ENCODE measurements at places on chromosomes 7 and 10.
A peak's percentile ranks its signal among the peaks of the same experiment; 100 is the strongest.

GRCh38 chr10:132532749-132533560, 4.6 kb upstream of the INPP5A start:
- no peak for DNase-seq

DNA sequence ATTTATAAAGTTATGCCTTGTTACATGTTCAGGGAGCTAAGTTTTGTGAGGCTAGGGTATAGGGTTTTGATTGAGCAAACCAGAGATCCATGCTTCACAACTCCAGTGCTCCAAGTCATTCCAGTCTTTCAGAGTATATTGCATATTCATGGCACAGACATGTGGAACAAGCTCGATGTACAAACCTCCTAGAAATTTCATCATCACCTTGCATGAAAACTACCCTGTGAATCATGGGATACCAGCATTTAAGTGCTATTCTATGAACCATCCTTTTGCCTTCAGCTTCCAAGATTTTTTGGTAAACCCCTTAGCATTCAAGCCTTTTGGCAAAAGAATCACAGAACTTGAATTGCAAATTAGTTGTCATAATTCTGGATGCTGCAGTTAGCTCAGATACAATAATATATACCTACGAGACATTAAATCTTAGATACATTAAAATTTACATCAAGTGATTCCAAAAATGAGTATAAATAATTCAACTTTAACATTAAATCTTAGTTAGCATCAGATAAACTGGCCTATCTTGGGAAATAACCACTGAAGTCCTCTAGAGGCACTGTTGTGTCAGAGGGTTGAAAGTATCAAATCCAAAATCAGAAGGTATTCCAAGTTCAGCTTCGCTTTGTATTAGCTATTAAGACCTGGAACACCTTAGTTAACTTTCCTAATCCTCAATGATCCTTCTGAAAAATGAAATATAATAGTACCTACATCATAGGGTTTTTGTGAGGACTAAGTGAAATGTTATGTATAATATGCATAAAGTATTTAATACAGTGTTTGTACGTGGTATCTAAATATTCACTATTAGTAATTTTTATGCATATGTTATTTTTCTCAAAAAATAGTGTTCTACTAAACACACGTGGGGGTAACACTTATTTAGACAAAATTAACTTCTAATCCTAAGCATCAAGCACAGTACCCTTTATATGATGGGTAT, 55.5 kb upstream of the CABCOCO1 start:
- DNase-seq = no peak

- no peak for DNase-seq
These were observed 36.4 kb downstream of the FAM204A start for GRCh38 chr10:118305730-118306129.

DNA sequence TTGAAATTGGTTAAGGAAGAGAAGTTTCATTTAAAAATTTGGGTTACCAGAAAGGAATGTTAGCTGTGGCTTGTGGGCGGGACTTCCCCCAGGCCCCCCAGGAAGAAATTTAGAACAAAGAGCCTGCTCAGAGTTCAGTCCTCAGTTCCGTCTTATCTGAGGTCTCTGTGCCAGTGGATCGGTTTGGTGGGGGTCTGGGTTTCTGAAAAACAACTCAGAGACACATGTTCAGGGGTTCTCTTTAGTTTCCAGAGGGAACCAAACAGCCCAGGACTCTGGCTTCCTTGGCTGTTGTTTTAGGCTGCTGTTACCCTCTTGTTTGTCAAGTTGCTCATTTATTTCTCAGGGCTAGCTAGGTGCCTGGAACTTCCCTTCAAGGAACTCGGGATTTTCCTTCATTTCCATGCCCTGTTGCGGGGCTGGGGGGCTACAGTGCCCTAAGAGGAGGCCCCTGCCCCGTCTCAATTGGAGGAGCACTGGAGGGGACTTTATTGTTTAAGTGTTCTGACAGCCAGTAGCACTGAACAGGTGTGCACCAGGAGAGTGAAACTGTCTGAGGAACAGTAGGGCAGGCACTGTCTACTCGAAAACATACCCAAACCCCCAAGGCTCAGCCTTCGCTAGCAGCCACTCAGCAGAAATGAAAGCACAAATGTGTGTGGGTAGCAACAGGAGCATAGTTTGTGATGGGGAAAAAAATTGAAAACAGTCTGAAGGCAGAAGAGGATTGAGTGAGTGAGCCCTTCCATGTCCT, 59.9 kb downstream of the ALOX5 start:
- DNase-seq = no peak

- peak; percentile 34 for DNase-seq
These were observed 71.7 kb downstream of the GNAT3 start for GRCh38 chr7:80439894-80440821.

DNA sequence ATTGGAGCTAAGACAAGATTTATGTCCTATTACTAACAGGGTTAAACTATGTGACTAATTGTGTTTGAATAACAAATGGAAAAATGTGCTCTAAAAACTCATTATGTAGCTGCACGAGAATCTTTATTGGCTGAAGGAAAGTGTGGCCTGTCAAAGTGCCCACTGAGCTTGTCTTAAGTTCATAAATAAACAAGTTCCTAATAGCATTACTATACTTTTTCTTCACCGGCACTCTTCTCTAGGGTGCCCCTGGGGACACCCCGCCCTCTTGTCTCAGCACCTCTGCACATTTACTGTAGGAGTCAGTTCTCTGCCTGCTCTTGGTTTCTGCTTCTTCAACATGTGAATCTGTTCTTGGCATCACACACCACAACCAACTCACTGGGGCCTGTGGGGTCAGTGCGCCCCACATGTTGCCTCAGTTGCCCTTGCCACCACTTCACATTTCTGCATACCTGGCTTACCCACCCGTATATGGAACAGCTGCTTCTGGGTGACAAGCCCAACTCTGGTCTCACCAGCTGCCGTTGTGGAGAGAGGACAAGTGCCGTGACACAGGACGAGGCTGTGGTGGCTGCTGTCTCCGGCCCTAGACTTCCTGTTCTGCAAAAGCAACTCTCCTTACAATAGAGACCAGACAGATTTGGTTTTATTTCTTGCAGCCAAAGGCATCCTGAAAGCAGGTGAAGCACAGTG, 96.3 kb upstream of the DDC start:
- DNase-seq = peak; percentile 57

GRCh38 chr10:29957236-29957635, 102.2 kb downstream of the JCAD start:
- no peak for DNase-seq

DNA sequence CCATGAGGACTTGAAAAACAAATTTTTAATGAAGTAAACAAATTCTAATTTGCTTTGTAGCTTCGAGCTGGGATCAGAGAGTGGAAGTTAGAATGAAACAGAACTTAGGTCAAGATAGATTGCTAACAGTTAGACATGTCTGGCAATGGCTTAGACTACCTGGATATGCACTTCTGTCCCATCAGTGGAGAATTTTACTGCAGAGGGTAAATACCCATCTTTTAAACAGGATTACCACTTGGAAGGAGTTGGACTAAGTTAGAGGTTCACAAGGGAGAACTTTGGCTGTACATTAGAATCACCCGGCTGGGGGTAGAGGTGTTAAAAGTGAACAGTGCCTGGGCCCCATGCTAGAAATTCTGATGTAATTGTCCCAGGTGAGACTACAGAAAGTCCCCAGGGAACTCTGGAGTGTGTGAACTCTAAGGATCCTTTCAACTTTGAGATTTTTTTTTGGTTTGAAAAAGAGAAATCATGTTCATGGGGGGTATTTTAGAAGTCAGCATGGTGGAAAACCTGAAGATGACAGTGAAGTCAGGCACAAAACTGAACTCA, 35.5 kb downstream of the ENTPD1 start:
- no peak for DNase-seq

GRCh38 chr10:69650589-69651261, 20.7 kb downstream of the FAM241B start:
- no peak for DNase-seq

- DNase-seq = no peak
These were observed 149.2 kb upstream of the GHITM start for GRCh38 chr10:83990126-83990525.

- DNase-seq = no peak
These were observed 139.6 kb downstream of the TSPAN12 start for GRCh38 chr7:120718361-120718760.

DNA sequence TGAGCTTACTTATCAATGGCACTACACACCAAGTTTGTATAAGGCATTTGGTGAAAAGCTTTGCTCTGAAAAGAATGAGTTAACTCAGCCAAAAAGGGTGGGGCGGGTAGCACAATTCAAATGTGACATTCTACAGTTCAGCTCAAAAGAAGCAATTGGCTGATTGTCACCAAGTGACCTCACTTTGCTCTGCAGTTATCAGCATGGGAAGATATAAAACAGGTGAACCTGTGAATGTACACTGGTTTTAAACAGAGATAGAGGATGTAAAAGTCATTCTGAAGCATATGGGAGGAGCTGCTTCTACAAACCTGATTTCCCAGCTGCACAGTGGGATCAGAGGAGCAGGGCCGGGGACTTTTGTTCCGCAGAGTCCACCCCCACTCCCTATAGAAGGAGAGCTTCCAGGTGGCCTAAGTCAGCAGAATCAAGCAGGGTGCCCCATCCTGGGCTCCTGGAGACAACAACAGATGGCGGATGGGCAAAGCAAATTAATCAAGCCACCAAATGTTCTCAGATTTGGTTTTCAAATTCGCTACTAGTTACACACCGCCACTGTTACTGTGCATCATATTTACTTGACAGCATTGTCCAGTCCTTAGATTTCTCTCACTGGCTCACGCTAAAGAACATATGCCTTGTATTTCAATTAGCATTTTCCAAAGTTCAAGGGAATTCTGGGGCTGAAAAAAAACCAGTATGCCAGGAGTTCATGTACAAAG, 27.5 kb upstream of the NPVF start:
- DNase-seq = no peak

GRCh38 chr7:138590154-138590553, 111.0 kb downstream of the SVOPL start:
- no peak for DNase-seq

DNA sequence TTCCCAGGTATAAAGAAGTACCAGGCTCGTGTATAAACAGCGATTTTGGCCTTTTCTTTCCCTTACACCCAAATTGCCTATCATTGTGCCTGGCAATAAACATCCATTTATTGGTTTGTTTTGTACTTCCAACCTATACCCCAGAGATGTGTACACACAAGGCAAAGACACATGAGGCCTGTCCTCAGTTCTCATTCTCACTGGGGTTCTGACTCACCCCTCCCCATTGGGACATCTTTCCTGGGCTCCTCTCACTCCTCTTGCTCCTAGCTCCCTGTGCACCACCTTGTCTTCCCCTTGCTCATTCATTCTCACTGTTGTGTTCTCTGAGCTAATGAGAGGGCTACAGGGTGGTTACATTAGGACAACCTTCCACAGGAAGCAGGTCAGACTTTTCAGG, 240.7 kb downstream of the ANK3 start:
- DNase-seq = no peak

GRCh38 chr7:29005406-29005805, 47.3 kb upstream of the TRIL start:
- no peak for DNase-seq

Measured in GF-D8 (cell line).